ENCODE measurements at places on chromosomes 5 and 9.

- no peak for DNase-seq
These were observed 30.0 kb downstream of the GFPT2 start for GRCh38 chr5:180323160-180323559.

DNA sequence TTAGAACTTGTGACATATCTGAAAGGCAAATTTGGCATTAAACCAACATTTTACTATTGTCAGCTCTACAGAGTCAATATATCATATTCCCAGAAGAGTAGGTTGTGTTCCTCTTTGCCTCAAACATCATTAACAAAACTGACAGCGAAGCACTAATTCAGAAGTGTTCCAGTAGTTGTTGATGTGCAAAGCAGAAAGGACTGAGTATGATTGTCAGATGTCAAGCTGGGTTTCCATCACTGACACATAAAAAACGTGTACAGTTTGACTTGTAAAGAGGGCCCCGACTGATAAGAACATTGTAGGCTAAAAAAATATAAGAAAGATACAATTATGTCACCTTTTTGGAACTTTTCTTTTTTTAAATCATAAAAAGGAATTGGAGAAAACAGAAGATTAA is 101.5 kb upstream of the ZNF608 start:
- DNase-seq: no peak

- DNase-seq: no peak
These were observed 10.6 kb downstream of the DIPK1B start for GRCh38 chr9:136722969-136723356.

- DNase-seq: no peak
These were observed 670.5 kb upstream of the SEMA6A start for GRCh38 chr5:117245130-117245529.

DNA sequence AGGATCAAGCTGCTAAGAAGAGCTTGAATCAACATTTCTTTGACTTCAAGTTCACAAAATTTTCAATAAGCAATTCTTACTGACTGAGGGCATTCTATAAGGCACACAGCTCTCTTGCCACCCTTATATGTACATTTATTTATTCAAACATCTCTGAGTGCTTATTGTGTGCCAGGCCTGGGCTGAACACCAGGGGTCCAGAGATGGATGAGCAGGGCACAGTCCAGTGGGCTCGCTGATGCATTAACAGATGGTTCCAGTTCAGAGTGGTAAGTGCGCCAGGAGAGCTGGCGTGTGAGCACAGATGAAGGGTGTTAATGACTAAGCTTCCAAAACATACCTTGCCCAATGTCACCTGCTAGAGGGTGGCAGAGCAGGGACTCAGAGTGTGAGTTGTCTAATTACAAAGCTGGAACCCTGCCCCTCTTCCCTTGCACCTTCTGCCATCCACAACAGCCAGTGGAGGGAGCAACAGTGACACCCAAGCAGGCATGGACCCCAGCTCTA is 24.6 kb downstream of the ALG2 start:
- no peak for DNase-seq

DNA sequence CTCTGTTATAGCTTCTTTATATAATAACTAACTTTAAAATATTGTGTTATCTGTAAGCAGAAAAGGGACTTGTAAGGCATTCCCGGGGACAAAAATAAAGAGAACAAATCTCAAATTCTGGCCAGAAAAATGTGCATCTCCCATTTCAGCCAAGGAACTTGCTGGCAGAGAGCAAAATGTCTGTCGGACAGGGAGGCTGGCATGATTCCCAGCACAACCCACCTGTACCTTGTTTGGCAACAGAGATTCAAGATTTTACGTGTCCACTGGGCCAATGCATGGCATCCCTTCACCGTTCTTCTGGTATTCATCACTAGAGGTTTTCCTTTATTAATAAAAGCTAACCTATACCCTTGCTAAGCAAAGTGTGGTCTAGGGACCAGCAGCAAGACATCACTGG is 566.6 kb downstream of the PSAT1 start:
- DNase-seq: no peak

DNA sequence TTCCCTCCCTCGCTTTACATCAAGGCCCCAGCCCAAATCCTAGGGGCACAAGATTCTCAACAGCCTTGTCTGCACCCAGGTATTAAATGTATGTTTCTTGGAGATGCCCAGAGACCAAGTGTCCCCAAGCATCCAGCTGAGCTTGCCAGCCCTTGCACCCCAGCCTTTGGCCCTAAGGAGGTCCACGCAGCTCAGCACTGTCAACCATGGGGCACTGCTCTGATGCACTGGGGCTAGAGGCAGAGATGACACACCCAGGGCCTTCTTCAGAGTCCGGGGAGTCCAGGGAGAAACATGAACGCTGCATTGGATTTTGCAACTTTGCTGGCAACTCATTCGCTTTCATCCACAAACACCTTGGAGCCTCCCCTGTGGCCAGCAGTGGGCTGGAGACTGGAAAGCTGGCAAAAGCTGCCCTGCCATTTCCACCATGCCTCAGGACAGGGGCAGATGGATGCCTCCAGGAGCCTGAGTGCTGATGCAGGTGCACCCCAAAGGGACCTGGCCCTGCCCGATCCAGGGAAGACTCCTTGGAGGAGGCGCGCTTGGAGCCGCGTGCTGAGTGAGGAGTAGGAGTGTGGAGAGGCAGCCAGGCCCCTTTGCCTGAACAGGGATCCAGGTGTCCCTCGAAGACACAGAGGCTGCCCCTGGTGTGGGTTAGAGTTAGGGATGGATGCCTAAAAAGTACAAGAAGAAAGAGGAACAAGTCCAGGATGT is 19.3 kb downstream of the PAEP start:
- DNase-seq: no peak

GRCh38 chr9:31259824-31260223 is 1124.6 kb upstream of the ACO1 start:
- DNase-seq: no peak

DNA sequence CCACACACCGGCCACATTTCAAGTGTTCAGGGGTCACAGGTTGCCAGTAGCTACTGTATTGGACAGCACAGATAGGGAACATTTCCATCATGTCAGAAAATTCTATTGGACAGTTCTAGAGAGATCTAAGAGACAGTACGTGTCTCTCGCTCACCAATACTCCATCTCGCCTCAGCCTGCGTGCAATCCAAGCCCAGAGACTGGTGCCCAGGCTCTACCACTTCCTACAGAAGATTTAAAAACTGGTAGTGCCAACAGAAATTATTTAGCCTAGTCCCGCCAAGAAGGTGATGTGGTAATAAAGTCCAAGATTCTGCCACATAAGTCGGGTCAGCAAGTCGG is 390 bp upstream of the SNX2 start:
- no peak for DNase-seq

DNA sequence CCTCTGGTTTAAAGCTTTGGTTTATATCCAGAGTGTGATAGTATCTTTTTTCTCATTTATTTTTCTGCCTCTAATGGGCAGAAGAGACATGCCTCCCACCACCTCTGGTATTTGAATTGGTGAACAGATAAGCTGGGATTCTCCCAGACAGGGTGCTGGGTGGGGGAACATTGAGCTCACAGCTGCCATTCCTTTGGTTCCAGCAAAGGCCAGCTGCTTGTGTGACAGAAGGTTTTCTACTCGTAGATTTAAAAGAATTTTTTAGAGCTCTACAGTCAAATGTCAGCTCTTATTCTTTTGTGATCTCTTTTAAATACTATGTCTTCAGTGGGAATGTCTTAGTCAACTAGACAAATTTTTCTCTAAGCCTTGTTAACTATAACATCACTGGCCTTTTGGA is 54.7 kb upstream of the ADAMTS16 start:
- no peak for DNase-seq

DNA sequence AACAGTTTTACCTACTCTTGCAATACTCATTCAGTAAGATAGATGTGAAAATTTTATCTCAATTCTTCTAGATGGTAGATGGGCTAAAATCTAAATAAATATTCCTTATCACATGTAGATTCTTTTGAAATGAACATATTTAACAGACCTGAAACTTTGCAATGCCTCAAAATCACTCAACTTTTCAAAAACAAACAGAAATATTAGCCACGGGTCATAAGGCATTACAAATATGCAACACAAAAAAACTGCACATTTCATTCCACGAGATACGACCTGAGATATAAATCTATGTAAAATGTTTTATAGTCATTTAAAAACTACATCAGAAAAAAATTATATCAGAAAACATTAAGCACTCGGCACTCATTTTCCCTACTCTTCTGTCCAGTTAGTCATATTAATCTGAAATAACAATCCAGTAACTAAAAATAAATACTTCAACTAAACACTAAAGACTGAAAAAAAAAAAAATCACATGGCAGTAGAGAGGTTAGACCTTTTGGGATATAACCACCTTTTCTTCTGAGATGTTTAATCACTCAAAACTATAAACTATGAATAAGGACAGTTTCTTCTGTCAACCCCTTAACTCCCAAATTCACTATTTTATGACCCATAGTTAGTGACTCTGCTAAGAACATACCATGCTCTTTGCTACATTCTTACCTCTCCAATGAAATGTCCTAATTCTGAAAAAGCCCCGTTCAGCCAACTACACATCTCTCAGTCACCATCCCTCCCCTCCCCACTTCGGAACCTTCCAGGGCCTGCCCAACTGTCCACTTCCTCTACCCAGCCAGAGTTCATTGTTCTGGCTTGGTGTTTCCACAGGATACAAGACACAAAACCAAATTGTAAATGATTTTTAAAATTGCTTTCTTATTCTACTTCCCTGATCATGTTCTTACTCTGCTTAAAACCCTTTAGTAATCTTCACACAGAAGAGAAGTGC is 6.4 kb downstream of the HOMER1 start:
- DNase-seq: no peak

DNA sequence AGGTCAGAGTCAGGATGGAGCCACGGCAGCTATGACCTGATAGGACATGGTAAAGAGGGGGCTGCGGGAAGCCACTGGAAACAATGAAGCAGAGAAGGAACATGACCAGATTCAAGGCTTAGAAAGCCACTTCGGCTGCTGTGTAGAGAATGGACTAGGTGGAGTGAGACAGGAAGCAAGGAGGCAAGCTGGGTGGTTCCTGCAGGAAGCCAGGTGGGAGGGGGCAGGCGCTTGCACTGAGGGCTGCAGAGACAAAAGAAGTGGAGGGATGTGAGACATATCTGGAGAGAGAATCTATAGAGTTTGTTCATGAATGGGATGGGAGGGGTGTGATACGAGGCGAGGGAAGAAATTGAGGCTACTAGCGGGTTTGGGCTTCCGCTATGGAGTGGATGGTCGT is 19.0 kb upstream of the N4BP3 start:
- no peak for DNase-seq

- DNase-seq: no peak
These were observed 24.2 kb downstream of the WNK2 start for GRCh38 chr9:93207860-93208734.

DNA sequence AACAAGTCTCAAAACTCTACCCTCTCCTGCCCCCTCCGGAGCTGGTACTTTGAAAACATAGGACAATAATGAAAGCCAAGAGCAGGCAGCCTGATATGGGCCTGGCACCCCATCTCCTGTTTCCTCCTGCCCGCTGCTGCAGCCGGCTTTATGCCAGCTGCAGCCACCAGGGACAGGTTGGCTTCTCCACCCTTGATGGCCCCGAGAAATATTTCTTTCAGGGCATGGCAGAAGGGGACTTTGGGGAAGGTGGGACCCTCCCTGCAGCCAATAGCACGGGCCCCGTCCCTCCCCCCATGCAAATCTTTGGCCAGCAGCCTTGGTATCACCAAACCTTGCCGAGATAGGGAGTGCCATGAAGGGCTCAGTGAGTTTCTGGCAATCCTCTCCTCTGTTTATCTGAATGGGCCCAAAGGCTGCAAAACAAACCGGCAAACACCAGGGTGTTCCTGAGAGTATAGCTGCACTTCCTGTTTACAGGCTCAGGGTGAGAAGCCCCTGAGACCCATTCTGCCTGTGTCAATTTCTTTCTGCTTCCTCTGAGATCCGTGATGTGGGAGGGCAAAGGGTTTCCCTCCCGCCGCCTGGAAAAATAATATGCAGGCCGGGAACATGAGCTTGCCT is 73.4 kb upstream of the BOD1 start:
- peak; percentile 23 for DNase-seq

GRCh38 chr9:33737811-33738606 is 57.4 kb upstream of the PRSS3 start:
- peak; percentile 42 for DNase-seq

DNA sequence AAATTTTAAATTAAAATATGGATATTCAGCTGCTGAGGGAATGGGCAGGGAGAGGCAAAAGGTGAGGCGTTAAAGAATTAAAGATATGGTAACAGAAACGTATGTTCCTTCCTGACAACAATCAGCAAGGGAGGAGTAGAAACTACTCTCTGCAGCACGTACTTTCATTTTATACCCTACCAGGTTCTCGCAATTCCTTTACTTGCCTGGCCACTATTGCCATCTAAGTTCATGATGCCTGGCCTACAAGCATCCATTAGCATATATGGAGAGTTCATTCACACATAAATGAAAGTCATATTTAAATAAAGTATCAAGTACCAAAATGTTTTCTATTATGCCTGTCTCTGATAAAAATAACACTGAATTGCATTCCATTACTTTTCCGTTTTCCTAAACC is 125.1 kb downstream of the BNC2 start:
- DNase-seq: no peak

DNA sequence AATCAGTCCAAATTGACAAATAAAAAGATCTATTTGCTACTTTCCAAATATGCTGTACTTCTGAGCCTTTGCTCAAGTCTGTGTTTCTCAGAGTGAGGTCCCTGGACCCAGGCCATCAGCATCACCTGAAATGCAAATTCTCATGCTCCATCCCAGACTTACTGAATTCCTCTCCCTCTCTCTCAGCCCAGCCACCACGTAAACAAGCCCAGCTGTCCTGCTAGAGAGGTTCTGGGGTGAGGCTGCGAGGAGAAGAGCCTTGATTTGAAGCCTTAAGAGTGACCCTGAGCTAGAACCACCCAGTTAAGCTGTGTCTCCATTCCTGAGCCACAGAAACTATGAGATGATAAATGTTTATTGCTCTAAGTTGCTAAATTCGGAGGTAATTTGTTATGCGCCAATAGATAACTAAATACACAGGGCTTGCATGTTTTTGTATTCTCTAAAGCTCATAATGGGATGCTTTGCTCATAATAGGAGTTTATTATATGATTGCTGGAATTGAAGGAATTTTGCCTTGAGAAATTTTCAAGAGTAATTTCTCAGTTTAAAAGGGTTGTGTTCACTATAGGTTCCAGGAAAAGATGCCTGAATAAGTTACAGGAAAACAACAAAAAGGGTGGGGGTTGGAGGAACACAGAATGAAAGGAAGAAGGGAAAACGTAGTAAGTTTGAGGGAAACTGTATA is 98.9 kb upstream of the SPATA31D4 start:
- no peak for DNase-seq

GRCh38 chr5:172678902-172679301 is 37.8 kb downstream of the NEURL1B start:
- DNase-seq: no peak

DNA sequence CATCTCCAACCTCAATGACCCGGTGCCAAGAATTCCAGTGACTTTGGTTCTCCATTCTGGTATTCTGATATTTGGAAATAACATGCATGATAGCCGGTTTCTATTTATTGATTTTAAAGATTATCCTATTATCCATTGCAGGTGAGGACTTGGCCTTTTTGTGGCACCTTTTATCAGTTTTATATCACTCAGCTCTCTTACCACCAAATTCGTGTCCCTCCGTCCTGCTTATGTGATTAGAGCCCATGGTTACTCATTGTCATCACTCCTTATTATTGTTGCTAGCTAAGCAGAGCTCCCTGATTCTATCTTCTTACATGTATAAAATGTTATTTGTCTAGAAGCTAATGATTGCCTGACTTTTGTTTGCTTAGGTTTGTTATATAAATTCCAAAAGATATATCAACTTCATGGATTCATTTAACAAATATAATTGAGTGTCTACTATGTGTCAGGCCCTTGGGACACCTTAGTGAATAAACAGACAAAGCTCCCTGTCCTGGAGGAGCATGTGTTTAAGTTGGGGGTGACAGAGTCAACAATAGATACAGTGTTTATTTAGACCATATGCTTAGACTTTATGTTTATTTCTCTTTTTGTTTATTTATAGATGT is 138.2 kb downstream of the ADAMTS16 start:
- no peak for DNase-seq

All from CD8-positive, alpha-beta T cell (primary cell).